ENCODE measurements at places on chromosomes 4 and X.

GRCh38 chr4:104494822-104495559, at the start of gene CXXC4:
Gene CXXC4 (minus strand): TSS chr4:104494894. CDS start chr4:104491802, 3,092 bp downstream.
- DNase-seq, result peak; percentile 33

DNA sequence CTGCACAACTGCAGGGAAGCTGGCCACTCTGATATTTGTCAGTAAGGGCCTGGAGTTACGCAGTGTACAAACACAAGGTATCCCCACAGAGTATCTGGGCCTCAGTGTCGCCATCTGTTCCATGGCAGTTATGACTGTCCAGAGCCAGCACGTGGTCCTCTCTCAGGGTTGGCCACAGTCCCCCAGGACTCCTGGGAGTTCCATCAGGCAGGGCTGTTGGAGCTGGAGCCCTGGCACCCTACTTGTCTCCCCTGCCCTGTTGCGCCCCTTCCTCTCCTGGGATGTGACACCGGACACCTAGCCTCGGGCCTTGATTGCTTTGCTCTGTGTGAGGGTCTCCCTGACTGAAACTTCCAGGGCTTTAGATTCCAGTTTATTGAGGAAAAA, 8.4 kb downstream of the HTRA3 start:
- no peak for DNase-seq

- no peak for DNase-seq
Observed at GRCh38 chr4:177239477-177239876, 70.2 kb upstream of the NEIL3 start.

GRCh38 chrX:126836186-126836585, 16.7 kb downstream of the PRR32 start:
- no peak for DNase-seq

DNA sequence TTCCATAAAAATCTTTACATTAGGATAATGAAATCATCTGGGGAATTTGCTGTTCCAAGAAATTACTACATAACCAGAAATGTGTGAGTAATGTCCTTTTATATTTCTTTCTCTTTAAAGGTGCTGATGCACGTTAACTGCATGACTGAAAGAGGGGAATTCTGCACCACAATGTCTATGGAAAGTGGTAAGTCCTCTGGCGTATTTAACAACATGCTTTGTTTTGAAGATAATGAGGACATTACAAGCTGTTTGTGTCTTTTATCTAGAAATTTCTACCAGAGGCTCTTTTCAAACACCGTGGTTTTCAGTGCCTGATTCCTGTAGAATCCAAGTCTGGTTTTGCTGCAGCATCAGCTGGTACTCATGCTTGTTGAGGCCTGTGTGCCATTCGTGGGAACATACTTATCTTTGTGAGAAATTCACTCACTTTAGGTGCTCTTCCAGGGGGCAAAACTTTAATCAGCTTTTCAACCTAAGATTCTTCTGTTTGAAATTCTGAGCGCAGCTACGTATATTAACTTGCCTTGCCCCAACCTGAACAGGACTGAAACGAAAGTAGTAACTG, 257.2 kb downstream of the PDHA2 start:
- DNase-seq, result no peak

- DNase-seq, result no peak
Observed at GRCh38 chr4:10074767-10075105, 41.9 kb downstream of the WDR1 start.

- DNase-seq, result peak; percentile 58
Observed at GRCh38 chr4:25861280-25861950, 1.4 kb downstream of the SEL1L3 start.

DNA sequence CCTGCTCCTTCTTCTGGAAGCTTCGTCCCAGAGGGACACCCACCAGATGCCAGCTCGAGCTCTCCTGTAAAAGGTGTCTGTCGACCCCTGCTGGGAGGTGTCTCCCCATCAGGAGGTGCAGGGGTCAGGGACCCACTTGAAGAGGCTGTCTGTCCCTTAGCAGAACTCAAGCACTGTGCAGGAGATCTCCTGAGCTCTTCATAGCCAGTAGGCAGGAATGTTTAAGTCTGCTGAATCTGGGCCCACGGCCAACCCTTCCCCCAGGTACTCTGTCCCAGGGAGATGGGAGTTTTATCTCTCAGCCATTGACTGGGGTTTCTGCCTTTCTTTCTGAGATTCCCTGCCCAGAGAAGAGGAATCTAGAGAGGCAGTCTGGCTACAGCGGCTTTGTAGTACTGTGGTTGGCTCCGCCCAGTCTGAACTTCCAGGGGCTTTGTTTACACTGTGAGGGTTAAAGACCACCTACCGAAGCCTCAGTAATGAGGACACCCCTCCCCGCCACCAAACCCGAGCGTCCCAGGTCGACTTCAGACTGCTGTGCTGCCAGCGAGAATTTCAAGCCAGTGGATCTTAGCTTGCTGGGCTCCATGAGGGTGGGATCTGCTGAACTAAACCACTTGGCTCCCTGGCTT, 1383.0 kb upstream of the TENM3 start:
- no peak for DNase-seq

GRCh38 chrX:2767631-2768455, 16.0 kb downstream of the XG start:
- DNase-seq, result no peak

DNA sequence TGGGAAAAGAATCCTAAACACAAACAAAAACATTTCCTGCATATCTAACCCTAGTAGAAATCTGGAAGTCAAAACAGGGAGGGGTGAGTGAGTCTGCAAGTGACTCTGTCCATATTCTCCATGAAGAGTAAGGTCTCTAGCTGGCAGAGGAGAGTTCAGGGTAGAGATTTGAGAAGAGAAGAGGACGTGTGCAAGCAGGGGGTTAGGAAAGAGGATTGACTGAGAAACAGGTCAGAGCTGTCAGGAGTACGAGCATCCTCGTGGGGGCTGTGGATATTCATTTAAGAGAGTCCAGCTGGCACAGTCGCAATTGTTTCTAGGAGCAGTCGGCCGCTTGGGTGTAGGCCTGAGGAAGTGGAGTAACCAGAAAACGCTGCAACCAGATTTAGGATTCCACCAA, 27.9 kb downstream of the PROM1 start:
- no peak for DNase-seq

GRCh38 chr4:98113012-98113411, 30.3 kb downstream of the STPG2 start:
- DNase-seq, result peak; percentile 16

DNA sequence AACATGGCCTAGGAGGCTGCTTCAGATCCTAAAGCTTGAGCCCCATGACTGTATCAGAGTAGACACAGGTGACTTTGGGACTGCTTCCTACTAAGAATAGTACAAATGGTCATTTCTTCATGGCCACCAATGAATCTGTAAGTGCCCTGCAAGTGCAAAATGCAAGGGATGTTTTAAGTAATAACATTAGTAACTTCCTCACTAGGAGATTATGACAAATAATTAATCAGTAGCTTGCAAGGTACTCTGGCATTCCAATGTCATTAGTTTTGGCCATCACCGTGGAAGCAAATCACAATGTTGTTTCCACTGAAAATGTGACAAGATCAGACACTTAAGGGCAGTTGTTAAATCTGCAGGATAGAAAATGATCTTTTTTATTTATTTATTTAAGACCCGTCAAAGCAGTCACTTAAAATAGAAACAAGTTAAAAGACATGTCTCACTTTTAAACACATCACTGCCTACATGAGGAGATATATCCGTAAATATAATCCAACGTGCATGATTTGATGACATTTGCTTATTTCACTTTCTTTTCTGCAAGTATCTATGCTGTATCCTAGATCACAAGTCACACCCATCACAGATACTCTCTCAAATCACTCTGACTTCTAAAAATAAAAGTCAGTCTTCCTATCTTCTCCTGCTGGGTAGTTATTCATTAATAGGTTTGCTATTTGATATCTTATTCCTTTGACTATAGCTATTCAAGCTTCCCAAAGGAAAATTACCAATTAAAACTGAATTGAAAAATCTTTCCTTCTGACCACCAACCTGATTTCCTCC, 400.6 kb downstream of the IL15 start:
- no peak for DNase-seq

DNA sequence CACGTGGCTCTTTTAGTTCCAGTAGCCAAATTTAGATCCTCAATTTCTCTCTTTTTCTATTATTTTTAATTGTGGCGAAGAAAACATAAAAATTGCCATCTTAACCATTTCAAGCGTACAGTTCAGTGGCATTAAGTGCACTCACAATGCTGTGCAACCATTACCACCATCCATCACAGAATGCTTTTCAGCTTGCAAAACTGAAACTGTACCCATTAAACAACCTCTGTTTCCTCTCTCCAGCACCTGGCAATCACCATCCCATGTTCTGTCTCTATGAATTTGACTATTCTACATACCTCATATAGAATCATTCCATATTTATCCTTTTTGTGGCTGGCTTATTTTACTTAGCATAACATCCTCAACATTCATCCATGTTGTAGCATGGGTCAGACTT, 74.9 kb downstream of the METTL14 start:
- DNase-seq, result no peak

GRCh38 chrX:45935408-45935807, 609.8 kb downstream of the ZNF674 start:
- no peak for DNase-seq

GRCh38 chr4:151667666-151668065, 93.1 kb downstream of the GATB start:
- DNase-seq, result no peak

DNA sequence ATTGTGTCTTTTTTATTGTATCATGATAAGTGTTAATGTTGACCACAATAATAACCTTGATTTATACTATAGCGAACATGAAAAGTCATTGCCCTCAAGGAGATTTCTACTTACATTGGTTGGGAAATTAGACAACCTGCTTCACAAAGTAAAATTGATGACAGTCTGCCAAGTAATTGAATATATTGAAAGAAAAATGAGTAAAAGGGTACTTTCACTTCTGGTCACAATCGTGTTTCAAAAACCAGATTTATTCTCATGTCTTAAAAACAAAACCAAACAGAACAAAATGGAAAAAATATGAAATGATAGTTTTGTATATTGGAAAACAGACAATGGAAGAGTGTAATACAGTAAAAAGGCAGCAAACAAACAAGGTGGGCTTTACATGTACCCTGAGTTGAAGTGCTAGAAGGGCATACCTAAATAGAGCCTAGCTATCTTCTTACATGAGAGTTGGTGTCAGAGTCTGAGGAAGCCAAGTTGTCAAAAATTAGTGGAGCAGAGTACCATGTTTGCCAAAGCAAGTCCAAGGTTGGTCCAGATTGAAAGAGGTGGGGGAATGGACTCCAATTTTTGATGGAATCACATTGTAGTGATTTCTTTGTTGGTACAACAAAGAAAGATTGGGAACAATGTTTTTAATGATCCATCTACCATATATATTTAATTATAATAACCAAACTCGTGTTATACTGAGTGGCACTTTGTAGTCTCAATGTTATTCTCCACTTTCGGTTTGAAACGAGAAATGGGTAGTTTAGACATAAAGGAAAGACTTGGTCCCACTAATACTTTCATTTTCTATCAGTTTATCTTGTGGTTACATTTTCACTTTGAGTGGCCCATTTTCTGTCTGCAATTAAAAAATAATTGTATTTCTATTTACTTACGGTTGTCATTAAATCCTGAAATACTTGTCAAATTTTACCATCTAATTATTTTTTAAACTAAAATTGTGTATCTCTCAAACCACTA, 775.6 kb downstream of the STIM2 start:
- DNase-seq, result no peak

GRCh38 chr4:180665994-180666824, 1577.0 kb upstream of the TENM3 start:
- no peak for DNase-seq

DNA sequence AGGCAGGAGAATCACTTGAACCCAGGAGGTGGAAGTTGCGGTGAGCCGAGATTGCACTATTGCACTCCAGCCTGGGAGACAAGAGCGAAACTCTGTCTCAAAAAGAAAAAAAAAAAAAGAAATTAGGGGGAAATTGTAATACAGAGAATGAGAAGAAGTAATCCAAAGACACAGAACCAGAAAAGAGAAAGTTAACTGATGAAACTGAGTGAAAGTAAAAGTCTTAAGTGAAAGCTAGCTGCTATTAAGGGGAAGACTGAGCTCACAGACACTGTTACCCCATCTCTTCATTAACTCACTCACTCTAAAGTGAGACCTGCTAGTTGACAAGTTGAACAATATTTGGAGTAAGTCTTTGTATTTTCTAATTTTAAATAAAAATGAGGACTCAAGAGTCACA, 763.0 kb upstream of the PCDH10 start:
- no peak for DNase-seq

DNA sequence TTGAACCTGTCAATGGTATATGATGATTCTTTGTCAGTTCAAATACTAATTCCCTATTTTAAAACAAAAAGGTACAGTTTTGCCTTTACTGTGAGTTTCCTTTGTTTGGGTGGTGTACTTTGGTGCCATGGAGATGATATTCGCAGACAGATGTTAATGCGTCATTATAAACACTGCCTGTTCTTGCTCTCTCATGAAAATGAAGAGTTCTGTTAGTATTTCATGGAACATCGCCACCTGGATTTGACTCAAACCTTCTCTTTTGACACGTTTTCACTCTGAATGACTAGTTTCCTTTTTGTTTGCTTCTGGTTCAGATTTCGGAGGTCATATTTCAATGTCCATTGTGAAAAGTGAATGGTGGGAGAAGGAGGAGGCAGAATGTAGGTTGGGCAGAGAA, 6.9 kb upstream of the CTSO start:
- DNase-seq, result no peak

DNA sequence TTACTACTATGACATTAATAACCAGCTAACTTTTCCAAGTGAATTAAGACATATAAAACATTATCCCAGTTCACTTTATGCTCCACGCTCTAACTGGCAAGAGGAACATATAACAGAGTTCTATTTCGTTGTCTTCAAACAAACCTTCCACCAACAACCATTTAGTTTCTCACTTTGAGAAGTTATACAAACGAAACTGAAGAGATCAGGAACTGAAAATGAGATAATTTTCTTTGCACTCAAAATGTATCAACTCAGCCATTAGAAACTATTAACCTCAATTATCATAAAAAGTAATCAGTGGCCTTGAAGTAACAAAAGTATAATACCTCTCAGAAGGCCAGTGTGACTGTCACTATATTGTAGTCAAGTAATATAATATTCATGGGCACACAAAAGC, 70.1 kb downstream of the CHM start:
- no peak for DNase-seq

DNA sequence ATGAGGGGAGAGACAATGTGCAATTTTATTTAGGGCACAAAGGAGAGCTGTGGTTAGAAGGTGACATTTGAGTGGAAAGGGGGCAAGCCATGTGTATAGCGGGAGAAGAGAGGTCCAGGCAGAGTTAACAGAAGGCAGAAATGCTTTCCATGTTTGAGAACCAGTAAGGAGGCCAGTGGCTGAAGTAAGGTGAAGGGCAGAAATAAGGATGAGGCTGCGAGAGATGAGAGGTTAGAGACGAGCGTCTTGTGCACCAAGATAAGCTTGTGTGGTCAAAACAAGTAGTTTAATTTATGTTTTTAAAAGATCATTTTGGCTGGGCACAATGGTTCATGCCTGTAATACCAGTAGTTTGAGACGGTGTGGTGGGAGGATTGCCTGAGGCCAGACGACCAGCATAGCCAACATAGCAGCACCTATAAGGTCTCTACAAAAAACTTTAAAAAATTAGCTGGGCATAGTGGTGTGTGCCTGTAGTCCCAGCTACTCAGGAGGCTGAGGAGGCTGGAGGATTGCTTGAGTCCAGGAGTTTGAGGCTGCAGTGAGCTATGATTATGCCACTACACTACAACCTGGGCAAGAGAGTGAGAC, 8.5 kb downstream of the HTT start:
- no peak for DNase-seq
